ENCODE measurements at places on chromosomes 11 and 22. TPM values are rescaled to one million over a fixed set of nuclear protein-coding genes. Genes with fewer than 3 reads are reported as not detected.

The OR8G1 gene
- polyA plus RNA-seq = not detected

GRCh38 chr11:28649922-28650321 is 541.7 kb downstream of the METTL15 start:
- no peak for DNase-seq

GRCh38 chr11:126113515-126113957 is 50.9 kb upstream of the CDON start:
- DNase-seq = peak; percentile 95

The NCAM1 gene
- 0.27 TPM for polyA plus RNA-seq

GRCh38 chr11:131064373-131064991 is 148.2 kb upstream of the SNX19 start:
- no peak for DNase-seq

DNA sequence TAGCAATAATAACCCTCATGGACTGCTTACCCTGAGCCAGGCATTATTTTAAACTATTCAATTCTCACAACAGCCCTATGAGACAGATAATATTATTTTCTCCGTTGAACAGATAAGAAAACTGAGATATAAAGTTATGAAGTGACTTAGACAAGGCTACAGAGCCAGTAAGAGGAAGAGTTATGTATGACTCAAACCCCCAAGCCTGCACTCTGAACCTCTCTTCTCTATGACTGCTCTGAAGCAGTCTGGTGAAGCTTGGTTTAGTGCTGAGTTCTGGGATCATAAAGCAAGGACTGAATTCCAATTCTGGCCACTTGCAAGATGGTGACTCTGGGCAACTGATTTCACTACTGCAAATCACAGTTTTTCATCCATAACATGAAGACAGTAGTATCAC is 34.5 kb downstream of the TNKS1BP1 start:
- no peak for DNase-seq

- DNase-seq = no peak
Measured at GRCh38 chr22:23270212-23270733, 90.0 kb downstream of the BCR start.

GRCh38 chr22:34814260-34815025 is 251.5 kb upstream of the ISX start:
- peak; percentile 3 for DNase-seq

The FOLR1 gene
- 1.2 TPM for polyA plus RNA-seq

DNA sequence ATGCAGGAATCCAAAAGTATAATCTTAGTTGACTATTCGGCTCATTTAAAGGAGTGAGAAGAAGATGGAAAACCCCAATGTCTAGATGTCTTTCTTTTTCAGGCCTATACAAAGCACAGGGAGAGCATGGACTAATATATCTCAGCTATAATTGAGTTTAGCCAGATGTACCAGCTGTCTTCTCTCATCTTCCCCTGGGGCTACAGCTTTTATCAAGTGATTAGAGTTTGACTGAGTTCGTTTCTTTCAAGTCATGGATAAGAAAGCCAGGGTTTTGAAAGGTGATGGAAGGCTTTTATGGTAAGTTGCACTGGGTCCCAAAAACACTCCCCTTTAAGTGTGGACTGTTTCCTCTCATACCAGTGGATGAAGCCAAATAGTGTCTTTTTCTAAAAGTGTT is 1172.8 kb upstream of the TENM4 start:
- DNase-seq = no peak

DNA sequence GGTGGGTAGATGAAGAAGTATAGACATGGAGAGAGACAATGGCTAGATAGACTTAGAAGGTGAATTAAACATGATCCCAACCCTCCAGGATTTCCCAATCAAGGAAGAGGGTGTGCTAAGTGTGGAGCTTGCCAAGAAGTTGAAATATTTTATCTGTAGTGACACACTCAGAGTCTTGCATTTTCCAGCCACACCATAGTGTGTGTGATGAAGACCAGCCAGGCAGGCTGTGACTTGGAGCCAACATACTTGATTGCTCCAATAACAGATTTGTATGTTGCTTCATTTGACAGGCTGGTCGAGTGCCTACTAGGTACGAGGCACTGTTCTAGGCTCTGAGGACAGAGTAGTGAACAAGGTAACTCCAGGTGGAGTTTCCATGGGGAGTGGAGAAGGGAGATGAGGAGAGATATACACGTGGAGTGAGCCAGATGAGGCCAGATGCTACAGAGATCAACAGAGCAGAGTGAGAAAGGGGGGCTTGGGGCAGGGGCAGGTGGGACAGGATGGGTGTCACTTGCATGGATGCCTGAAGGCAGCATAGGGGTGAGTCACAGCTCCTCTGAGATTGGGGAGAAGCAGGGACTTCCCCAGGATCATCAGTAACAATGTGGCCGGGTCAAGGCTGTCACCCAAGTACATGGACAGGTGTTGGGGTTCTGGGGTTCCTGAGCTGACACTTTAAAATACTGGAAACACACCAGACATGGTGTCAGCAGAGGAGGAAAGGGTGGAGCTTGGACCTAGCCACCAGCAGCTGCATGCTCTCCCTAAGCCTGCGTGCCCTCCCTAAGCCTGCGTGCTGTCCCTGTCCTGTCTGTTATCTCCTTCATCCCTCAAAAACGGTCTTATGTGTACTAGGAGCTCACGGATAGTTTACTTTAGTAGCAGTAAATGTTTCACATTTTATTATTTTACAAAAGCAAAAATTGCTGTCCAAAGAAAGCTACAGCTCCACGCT is 23.6 kb downstream of the PDGFB start:
- no peak for DNase-seq

GRCh38 chr11:126105022-126105747 is 42.5 kb upstream of the CDON start:
- no peak for DNase-seq

The EMID1 gene
- polyA plus RNA-seq = 0.13 TPM

The SAA4 gene
- polyA plus RNA-seq = not detected

The SCGB1D2 gene
- not detected for polyA plus RNA-seq

DNA sequence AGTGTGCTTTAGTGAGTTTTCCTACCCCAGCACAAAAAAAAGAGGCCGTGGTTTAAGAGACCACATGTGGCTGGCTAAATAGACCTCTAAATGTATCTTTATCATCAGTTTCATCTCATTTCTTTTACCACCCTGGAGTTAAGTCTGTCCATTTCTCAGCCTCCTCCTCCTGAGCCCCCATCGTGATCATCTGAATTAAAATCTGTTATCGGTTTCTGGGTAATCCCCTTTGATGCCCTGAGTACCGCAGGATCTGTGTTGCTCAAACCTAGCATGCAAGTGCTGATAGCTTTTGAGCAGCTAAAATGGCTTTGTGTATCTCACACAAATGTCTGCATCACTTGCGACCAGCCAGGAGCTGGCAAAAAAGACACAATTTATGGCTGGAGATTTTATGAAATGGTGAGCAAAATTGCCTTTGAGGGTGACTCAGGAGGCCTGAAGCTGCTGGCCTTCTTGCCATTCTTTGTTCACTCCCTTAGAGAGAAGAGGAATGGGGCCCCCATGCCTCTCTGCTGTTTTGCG is 236.5 kb downstream of the NTM start:
- DNase-seq = no peak

The TUBA8 gene
- 1.3 TPM for polyA plus RNA-seq

GRCh38 chr22:49310354-49310753 is 517.3 kb downstream of the BRD1 start:
- DNase-seq = no peak

DNA sequence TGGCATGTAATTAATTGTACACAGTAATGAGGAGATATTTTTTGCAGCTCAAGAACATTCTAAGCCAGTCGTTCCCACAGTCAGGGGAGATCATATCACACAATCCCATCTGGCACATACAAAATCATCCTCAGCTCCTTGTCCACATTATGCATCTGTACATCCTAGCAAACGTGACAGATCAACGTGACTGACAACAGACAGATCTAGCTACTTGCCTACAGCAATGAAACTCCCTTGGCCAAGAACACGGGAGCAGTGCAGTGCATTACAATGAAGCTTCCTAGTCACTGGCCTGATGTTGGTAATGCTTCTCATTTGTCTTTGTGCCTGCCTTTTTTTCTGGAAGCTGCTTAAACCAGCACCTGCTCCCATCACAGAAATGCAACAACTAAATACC is 24.5 kb upstream of the GUCY1A2 start:
- no peak for DNase-seq

DNA sequence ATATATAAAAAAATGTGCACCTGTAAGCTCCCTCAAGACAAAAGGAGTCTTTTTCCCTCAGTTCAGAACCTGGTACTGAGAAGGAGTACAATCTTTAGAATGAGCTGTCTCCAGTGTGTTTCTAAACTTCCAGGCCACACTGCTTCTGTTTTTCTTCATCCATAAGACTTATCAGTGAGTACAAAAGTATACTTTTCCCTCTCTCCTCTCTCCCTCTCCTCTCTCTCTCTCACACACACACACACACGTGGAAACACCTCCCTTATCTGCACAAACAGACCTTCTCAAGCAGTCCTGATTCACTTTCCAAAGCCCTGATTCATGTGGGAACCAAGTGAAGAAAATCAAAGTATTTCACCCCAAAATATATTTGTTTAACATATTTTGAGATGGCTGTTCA is 220.7 kb upstream of the UBASH3B start:
- no peak for DNase-seq

The DDTL gene
- 0.06 TPM for polyA plus RNA-seq

- no peak for DNase-seq
Measured at GRCh38 chr11:71574418-71574817, 8.3 kb downstream of the KRTAP5-11 start.

The OR8D1 gene
- polyA plus RNA-seq = not detected

- DNase-seq = no peak
Measured at GRCh38 chr22:35809816-35810215, 92.1 kb downstream of the APOL5 start.

DNA sequence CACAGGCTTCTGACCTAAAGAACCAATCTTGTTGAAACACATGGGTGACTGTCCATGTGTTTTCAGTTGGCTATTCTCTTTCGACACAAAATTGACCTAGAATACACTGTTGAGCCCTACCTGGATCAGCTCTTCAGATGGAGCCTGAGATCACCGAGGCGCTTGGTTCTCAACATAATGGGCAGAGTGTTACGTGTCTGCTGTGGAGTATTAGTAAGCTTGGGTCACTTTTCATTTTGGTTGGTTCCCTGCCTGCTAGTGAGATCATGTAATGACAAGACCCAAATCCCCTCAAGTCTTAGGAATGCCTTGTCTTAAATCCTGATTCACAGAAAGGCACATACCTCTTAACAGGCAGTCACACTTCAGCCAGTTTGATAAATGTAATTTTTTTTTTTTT is 8.7 kb downstream of the MED19 start:
- no peak for DNase-seq

The ACCS gene
- polyA plus RNA-seq = 13.7 TPM

DNA sequence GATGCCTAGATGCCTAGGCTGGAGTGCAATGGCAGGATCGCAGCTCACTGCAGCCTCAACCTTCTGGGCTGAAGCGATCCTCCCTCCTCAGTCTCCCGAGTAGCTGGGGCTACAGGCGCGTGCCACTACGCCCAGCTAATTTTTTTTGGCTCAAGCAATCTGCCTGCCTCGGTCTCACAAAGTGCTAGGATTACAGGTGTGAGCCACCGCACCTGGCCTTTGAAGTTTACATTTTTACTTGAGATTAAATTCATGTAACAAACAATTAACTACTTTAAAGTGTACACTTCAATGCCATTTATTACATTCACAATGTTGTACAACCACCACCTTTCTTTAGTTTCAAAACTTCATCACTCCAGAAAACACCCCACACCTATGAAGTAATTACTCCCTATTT is 3.5 kb upstream of the FOSL1 start:
- no peak for DNase-seq

DNA sequence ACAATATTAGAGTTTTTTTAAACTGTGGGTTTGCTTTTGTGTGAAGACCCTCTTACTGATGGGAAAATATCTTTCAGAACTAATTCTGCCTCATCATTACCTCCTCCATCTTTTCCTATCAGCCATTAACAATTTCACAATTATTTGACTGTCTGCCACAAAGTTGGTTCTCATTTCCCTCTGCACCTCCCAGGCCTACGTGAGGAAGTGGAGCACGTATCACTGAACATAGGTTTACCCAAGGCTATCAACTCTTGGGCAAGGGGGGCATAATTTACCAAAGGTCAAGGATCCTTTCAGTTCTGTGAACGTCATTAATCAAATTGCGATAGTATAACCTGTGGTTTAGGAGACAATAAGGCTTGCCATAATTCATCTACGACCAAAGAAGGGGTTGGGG is 60.0 kb downstream of the LIF start:
- no peak for DNase-seq

GRCh38 chr11:62273789-62274275 is 3.9 kb downstream of the SCGB2A2 start:
- DNase-seq = no peak

DNA sequence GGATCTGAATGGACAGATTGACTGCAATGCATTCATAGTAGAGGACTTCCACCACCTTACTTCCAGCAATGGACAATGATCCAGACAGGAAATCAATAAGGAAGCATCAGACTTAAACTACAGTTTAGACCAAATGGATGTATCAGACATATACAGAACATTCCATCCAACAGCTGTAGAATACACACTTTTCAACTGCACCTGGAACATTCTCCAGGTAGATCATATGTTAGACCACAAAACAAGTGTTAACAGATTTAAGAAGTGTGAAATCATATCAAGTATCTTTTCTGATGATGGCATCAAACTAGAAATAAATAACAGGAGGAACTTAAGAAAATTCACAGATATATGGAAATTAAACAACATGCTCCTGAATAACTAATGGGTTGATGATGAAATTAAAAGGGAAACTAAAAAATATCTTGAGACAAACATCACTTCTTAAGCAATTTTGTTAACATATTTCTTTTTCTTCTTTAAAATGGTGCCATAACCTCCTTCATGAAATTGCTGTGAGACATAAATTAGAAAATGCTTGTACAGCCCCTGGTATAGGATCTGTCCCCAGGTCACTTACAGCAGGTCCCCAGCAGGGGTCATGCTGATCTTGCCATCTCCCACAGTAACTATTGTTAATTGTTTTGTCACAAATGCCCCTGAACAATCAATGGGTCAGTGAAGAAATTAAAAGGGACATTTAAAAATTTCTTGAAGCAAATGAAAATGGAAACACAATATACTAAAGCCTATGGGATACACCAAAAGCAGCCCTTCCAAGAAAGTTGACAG is 100.0 kb upstream of the OR4B1 start:
- DNase-seq = no peak

GRCh38 chr22:35375031-35375430 is 5.9 kb upstream of the HMOX1 start:
- no peak for DNase-seq

DNA sequence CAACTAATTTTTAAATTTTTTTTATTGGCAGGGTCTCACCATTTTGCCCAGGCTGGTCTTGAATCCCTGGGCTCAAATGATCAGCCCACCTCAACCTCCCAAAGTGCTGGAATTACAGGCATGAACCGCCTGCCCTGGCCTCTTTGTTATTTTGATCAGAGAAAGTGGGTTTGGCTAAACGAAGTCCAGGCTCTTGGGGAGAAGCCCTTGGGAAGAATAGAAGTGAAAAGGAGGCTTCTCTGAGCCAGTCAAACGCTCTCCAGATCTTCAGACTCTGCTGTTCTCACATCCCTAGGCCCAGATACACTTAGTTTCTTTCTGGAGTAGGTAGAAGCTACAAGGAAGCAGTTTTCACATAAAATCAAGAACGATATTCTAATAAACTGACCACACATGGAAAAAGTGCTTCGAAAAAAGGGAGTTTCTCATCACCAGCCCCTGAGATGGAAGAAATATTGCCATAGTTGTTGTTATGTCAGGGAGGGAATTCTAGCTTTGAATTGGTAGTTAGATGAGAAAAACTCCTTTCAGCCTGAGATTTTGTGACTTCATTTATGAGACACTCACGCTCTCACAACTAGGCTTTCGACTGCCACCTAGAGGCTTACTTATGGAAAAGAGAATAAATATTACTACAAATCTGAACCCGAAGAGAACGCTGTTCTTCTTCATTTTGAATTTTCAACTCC is 41.7 kb upstream of the AQP11 start:
- no peak for DNase-seq

GRCh38 chr11:64291752-64292459 is 804 bp downstream of the KCNK4 start:
- no peak for DNase-seq
